ENCODE measurements at places on chromosomes 2 and 18. TPM values are rescaled to one million over a fixed set of nuclear protein-coding genes. Genes with fewer than 3 reads are reported as not detected.

DNA sequence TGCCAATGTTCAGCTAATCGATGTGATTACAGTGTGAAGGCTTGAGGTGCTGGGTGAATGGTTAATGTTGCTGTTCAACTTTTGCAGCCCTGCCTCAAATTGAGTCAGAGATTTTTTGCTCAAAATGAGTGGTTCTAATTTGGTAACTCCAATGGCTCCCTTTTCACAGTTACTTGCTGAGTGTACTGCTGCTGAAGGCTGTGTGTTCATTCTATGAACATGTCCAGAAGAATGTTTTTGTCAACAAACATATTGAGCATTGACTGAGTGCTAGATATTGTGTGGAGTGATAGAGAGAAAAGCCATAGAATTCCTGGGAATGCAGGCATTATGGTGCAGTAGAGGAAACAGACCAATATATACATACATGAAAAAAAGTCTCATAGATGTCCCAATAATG, 39.0 kb upstream of the TCF4 start:
- no peak for DNase-seq

- no peak for DNase-seq
These were observed 17.3 kb upstream of the B3GNT7 start for GRCh38 chr2:231378026-231378722.

FAP gene
- total RNA-seq: 1.3 TPM

- no peak for DNase-seq
These were observed 468.1 kb upstream of the FANCL start for GRCh38 chr2:58709274-58709673.

ABHD1 gene
- not detected for total RNA-seq

DNA sequence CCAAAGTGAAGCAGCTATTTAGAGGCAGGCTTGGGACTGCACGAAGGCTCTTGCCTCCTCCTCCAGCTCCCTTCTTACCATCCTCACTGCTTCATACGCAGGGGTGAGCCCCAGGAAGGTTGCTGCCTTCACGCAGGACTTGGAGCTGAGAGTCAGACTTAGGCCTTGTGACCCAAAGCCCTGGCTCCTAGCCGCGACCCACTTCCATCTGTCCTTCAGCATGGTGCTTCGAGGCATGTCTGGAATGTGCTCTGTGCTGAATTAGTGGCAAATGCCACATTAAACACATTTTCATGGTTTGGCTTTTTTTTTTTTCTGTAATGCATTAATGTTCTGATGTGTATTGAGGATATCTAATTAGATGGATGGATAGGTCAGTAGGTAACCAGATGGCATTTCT, 37.5 kb downstream of the ITGB1BP1 start:
- DNase-seq: peak; percentile 41

DNA sequence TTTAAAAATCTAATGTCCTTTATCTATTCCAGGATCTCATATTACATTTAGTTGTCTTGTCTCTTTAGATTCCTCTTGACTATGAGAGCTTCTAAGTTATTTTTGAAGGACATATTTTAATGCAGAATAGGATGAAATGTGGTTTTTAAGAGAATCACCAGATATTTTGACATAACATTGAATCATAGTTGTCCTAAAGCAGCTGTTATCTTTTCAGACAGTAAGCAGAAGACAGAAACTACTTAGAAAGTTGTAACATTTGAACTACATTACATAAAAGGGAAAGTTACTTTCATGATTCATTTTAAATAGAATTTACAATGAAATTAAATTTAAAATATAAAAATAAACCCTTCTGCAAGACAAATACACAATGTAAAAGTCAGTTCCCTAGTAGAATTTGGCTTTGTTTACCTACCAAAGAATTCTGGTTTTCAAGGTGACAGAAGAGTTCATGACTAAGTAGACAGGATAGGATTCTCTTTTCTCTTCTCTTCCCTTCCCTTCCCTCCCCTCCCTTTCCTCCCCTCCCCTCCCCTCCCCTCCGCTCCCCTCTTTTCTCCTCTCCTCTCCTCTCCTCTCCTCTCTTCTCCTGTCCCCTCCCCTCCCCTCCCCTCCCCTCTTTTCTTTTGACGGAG, 186.0 kb downstream of the DIS3L2 start:
- no peak for DNase-seq

DNA sequence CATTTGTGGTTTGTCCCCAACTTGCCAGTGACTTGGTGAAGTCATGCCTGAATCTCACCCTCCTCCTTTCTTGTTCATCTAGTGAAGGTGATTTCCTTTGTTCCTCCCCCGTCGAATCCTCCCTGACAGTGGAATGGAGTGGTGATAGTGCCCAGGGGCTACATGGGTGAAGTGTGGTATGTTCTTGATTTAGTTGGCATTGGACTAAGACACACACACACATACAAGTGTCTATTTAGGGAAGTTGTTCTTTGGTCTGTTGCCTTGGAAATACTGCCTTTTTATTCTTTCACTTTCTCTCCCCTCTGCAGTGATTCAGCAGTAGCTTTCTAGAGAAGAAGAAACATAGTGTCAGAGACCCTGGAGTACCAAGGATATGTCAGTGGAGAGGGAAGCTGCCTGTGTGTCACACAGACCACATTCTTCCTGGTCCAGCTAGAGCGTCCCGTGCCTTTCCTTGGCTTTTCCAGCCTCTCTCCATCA, 10.9 kb downstream of the INPP4A start:
- no peak for DNase-seq

- DNase-seq: peak; percentile 67
These were observed 87.5 kb upstream of the RIOK3 start for GRCh38 chr18:23365602-23366001.

- DNase-seq: peak; percentile 44
These were observed 2.7 kb downstream of the TNP1 start for GRCh38 chr2:216857131-216857550.

GRCh38 chr18:74397572-74397971, 59.5 kb downstream of the DIPK1C start:
- DNase-seq: no peak

LCT gene
- not detected for total RNA-seq

DNA sequence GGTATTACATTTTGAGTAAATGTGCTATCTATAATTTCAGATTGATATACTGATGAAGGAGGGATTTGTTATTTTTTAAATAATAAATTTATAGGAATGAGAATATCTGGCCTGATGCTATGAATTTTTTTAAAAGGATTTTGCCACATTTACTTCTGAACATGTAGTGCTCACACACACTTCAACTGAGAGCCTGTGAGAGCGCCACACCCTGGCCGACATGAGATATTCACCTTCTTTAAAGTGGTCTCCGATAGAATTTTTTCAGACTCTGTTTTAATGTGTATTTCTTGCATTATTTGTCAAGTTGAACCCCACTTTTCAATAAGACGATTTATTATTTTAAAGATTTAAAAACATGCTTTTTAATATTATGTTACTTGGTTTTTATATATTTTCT, 813.3 kb downstream of the DCC start:
- no peak for DNase-seq

DNA sequence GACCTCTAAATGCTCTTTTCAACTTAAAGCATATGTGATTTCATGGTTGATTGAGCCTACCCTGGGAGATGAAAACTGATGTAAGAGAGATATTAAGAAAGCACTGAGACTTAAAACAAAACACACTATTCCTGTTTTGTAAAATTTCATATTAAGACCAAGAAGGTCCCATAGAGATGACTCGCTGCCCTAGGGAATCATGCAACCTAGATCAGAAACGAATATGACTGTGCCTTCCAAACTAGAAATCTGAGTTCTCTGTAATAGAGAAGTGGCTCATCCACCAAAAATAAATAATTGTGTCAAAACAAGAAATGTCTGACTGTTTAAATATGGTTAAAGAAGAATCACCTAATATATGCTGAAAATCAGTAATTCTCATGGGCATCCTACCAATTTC, 776.8 kb upstream of the SOX11 start:
- no peak for DNase-seq

DNA sequence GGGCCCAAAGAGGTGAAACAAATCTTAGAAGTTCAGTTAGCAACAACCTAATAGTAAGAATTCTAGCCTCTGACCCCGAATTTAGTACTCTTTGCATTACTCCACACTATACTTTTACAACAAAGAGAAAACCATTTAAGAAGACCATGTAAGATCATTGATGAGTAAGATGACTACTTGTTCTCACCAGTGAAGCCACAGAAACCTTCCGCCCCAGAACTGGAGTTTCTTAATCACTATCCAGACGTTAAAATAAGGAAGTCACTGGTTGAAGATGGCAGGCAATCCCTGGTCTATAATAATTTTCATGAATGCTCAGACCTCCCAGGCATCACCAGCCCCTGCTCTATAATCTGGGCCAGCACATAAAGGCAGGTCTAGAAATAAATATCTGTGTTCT, 95.0 kb downstream of the TMEM163 start:
- DNase-seq: no peak

LYG2 gene
- total RNA-seq: not detected

GORASP2 gene
- 116 TPM for total RNA-seq

- peak; percentile 91 for DNase-seq
These were observed 84.8 kb downstream of the CCBE1 start for GRCh38 chr18:59612381-59612780.

HEATR5B gene
- total RNA-seq: 15.6 TPM

GRCh38 chr2:144230448-144231085, 289.4 kb downstream of the ZEB2 start:
- no peak for DNase-seq

RAPGEF4 gene
- total RNA-seq: 0.62 TPM

GRCh38 chr2:64283641-64284361, 139.6 kb upstream of the PELI1 start:
- DNase-seq: no peak

GRCh38 chr2:65985986-65986385, 448.9 kb upstream of the MEIS1 start:
- DNase-seq: no peak

EMILIN1 gene
- 0.95 TPM for total RNA-seq

DNA sequence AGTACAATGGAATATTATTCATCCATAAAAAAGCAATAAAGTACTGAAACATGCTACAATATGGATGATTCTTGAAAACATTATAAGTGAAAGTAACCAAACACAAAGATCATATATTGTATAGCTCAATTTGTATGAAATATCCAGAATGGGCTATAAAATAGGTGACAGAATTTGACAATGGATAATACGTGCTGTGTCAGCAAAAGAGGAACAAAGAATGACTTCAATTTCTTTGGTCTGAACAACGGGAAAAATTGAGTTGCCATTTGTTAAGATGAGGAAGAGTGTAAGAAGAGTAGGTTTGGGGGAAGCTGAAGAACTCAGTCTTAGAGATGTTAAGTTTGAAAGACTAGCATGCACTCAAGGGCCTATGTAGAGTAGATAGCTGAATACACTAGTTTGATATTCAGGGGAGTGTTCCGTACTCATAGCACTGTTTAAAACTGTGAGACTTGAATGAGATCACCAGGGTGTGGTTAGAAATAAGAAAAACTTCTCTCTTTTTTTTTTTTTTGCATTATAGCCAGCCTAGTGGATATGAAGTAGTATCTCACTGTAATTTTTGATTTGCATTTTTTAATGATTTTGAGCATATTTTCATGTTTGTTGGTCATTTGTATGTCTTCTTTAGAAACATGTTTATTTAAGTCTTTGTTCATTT, 213.6 kb downstream of the NR4A2 start:
- no peak for DNase-seq

DNA sequence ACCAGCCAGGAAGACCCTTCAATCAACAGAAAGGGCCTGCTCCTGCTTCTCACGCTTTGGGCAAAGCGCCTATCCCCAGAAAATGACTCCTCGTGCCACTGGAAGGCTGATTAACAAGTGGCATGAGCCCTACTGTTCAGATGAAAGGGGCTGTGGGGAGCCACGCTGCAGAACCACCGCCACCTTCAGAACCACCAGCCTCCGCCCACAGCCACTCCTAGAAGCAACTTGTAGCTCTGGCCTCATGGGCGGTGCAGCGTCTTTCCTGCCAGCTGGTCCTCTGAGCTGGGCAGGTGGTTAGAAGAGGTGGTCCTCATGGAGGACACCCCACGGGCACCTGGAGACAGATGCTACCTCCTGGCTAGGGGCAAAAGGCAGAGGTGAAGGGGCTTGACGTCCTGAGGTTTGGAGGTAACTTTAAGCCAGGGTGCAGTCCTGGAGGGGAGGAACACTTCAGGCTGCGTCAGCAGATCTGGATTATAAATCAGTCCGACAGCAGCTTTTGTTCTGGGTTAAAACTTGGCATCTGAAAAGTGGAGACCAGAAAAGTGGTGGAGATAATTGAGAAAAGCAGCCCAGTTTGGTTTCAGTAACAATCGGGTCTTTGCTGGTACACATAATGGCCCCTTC, 861 bp upstream of the SEMA4C start:
- peak; percentile 33 for DNase-seq

DNA sequence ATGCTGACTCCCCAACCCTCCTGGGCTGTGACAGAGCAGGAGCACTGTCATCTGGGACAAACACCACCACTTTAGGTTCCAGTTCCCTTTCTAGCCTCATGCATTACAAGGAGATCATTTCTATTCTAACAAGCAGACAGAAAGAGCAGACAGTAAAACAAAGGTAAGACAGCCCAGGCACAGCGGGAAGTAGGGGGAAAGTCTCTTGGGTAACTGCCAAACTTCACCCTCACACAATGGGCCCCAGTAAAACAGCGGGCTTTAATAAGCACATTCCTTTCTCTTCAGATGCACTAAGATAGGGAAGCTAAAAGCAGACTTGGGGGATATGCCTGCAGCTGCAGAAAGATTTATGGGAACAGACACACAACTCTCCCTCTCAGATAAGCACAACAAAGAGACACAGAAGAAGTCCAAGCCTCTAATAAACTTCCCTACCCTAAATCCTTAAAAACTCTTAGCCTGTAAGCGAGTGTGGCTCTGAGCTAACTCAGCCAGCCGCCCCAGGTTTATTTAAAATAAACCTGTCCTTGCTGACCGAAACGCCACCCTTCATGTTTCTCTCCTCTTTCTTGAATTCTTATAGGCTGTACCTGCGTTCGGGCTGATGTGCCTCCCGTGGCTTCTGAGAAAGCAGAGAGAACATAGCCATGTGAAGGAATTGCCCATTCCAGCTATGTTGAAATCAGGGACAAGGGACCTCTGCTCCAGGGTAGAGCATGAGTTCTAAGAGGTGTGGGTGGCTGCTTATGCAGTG, 726.8 kb upstream of the DDX18 start:
- no peak for DNase-seq

GRCh38 chr2:37156071-37156856, 516 bp downstream of the EIF2AK2 start:
- peak; percentile 62 for DNase-seq

- no peak for DNase-seq
These were observed 917.0 kb upstream of the PIK3C3 start for GRCh38 chr18:41038071-41038470.

- DNase-seq: peak; percentile 27
These were observed 3.7 kb upstream of the SPR start for GRCh38 chr2:72883356-72883962.

- no peak for DNase-seq
These were observed 182.5 kb downstream of the PMAIP1 start for GRCh38 chr18:60082282-60082681.
